Activated CD8-positive, alpha-beta memory T cell treated with anti-CD3 and anti-CD28 coated beads for 1 hour (primary cell): ENCODE measurements at places on chromosomes 3 and 15.

DNA sequence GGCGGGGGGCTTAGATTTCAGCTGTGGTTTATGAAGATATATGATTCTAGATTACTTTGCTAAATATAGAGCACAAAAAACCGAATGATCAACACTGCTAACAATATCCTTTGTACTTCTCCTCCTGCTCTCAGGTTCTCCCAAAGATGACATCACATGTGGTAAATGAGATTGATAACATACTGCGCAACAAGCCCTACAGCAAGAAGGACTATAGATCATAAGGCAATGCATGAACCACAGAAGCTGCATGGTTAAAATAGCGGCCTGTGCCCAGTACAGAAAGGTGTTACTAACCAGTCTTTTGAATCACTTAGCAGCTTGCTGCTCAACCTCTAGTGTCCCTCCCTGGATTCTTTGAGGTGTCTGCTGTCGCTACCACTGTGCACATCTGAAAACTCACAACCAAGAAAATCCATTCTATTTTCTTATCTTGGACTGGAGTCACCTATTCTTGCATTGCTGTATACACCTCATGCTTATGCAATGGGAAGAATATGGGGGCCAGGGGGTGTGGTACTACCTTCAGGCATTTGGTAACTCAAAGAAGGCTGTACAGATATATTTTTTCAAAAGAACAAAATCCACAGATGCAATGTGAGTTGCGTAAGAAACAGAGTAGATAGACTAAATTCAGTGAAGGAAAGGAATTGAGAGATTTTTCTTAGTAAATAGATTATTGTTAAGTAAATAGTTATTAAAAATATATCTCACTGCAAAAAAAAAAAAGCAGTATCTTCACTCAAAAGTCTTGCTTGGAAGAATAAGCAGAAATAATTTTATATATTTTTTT lies 18.2 kb downstream of the SSR3 start:
- DNase-seq = no peak

DNA sequence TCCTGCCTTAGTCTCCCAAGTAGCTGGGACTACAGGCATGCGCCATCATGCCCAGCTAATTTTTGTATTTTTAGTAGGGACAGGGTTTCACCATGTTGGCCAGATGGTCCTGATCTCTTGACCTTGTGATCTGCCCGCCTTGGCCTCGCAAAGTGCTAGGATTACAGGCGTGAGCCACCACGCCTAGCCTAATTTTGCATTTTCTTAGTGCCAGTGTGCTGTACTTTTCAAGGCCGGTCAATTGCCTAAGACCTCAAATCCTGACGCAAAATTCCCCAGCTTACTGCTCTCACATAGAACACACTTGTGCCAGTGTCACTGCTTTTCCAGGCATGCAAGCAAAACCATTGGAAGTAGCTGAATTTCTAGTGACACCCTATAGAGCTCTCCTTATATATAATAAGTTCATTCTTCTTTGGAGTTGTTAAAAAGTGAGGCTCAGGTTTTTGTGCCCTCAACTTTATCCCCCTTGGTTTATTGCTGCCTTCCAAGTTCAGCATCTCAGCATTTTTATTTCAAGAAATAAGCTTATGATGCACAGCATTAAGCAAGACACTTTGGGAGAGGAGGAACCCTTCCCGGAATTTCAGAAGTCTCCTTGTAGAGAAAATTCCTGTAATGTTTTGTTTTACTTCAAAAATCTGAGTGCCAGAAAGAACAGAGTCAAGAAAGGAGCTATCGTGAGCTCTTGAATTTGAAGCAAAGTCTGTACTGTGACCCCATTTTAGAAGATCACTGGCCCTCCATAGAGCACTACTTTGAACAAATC lies 93.2 kb downstream of the FILIP1L start:
- no peak for DNase-seq

DNA sequence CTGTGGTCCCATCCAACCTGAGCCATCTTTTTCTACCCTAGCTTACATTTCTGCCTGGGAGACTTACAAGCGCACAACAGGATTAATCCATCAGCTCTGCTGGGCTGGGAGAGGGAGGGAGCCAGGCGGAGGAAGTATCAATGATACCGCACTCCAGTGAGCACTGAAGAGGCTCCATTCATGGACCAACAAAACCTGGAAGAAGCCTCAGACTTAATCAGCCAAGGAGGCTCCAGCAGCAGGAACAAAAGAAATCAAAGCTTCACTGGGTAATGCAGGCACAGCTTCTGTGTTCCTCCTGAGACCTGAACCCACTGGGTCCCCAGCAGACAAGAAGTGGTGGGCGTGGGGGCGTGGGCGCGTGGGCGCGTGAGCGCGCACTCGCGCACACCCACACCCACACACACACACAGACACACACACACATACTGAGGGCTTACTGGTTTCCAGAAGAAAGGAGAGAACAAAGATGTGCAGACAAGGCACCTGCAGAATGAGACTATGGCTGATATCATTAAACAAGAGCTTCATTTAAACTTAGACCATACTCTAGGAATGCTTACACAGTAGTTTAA lies 87.0 kb upstream of the BOC start:
- no peak for DNase-seq

DNA sequence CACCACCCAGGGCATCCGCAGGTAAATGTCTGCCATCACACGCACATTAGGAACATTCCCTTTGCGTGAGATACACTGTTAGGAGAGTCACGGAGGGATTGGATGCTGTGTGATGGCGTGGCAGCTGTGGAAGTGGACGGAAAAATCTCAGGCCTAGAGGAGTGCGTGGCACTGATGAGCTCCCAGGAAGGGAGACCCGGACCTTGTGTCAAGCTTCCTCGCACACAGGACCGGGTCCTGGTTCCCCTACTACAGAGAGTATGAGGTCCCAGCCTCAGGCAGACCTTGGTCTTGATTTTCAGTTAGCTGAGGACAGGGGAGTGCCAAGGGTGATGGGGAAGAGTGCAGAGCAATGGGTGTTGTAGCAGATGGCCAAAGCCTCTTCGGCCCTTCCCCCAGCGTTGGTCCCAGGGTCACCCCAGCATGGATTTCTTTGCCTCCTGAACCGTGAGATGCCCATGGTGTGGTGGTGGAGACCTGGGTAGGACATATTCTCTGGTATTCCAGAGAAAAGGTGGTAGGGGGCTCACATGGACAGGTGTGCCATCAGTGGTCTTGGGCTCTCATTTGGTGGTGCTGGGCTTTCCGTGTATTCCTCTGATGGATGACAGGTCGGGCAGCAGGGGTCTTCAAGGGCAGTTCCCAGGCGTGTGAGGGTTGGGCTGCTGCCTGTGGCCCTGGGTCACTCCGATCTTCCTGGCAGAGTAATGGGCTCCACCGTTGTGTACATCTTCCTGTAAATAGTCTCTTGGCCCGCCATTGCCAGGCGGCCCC lies 105.1 kb downstream of the SNRPN start:
- DNase-seq = no peak

DNA sequence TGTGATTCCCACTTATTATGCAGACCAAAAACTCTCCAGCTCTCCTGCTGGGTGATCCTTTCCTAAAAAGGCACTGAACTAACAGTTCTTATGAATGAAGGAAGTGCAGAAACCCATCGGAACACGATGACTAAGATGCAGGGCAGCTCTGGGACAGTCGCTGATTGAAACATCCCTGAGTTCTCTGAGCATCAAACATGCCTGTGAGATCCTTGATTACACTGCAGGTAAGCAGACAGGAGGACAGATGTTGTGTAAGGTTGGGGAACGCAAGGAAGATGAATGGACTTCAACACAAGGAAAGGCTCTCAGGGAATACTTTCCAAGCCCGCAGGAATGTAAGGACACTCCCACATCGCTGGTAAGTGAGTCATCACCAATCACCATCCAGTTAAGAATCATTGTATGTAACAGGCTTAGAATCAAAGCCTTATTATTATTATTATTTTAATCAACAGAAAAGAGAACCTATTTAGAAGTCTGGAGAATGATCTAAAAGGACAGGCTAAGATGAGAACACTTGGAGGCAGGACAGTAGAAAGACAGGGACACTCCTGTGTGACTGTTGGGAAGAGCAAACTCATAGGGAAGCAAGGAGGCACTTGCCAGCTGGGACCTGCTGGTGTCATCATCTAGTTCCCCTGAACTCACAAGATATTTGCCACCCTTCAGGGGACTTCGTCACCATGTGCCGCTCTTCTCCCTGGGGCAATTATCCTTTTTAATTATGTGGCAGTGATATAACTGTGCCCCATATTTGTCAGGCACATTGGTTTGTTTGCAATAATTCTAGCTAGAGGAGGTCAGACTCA lies 26.0 kb downstream of the TMEM158 start:
- DNase-seq = no peak

DNA sequence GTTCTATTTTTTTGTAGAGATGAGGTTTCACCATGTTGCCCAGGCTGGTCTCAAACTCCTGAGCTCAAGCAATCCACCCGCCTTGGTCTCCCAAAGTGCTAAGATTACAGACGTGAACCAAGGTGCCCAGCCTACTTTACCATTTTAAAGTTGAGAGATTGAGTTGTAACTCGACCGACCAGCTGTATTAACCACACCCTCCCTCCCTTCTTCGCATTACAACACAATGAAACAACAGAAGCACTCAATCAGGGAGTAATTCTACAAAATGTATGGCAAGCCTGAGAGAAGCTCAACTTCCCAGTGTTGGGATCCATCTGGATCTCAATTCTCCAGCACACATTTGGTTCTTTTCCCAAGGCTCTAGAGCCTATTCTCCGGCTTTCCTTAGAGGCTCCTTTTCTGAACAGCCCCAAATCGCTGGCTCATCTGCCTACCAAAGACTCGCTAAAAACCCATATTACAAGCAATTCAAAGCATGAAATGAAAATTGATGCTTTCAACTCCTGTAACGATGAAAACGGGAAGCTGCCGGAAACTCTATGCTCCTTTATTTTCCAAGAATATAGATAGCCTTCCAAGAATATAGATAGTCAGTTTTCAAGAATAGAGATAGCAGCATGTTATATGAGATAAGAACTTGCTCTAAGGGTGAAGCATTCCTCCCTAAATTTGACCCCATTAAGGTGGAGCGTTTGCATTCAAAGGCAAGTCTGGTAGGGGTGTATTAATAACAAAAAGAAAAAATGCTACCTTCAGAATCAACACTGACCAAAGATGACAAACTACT lies 450.9 kb downstream of the MAGI1 start:
- no peak for DNase-seq

GRCh38 chr15:39552556-39552955 lies 28.3 kb upstream of the THBS1 start:
- DNase-seq = no peak
